ENCODE measurements at places on chromosomes 5 and 9.

DNA sequence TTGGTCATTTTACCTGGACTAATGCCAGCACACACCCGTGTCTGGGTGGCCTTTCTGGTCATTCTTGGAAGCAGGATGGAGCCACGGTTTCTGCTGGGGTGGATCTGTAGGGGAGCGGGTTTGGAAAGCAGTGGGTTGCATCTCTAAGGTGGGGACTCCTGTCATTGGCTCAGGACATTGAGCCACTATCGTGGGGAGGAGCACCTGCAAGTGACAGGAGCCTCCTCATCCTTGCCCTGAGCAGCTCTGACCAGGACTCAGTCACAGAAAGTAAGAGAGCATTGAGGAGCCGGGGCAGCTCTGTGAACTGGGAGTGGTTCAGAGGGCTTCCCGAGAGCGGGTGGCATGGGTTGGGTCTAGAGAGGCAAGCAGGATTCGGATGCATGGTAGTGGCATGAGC, 3.7 kb downstream of the B4GALT7 start:
- DNase-seq: no peak

GRCh38 chr5:6190838-6191237, 187.5 kb downstream of the MED10 start:
- DNase-seq: no peak

GRCh38 chr9:134597041-134597913, 44.3 kb upstream of the COL5A1 start:
- no peak for DNase-seq

GRCh38 chr9:36319806-36320205, 61.6 kb upstream of the GNE start:
- no peak for DNase-seq

DNA sequence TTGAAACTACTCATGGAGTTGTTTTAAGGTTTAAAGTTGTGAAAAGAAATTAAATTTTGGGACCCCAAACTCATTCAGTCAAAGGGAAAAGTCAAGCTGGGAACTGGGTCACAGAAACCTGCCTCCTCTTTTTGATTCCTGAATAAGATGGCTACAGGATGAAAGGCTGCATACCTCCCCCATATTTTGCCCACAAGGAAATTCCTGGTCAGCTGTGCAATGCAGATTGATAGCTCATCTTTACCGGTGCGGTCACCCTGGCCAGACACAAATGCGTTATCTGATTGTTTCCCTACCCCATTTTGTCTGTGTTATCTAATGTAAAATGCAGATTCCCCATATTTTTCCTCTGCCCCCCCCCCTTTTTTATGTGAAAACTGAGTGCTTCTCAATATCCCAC, 1.3 kb downstream of the HAVCR2 start:
- DNase-seq: no peak

- DNase-seq: no peak
These were observed 5.7 kb downstream of the FIBCD1 start for GRCh38 chr9:130933114-130934046.

All from HFF-Myc (cell line).